ENCODE measurements at places on chromosomes 16 and 17.

GRCh38 chr17:70644096-70644495 is 474.8 kb downstream of the KCNJ2 start:
- no peak for DNase-seq

DNA sequence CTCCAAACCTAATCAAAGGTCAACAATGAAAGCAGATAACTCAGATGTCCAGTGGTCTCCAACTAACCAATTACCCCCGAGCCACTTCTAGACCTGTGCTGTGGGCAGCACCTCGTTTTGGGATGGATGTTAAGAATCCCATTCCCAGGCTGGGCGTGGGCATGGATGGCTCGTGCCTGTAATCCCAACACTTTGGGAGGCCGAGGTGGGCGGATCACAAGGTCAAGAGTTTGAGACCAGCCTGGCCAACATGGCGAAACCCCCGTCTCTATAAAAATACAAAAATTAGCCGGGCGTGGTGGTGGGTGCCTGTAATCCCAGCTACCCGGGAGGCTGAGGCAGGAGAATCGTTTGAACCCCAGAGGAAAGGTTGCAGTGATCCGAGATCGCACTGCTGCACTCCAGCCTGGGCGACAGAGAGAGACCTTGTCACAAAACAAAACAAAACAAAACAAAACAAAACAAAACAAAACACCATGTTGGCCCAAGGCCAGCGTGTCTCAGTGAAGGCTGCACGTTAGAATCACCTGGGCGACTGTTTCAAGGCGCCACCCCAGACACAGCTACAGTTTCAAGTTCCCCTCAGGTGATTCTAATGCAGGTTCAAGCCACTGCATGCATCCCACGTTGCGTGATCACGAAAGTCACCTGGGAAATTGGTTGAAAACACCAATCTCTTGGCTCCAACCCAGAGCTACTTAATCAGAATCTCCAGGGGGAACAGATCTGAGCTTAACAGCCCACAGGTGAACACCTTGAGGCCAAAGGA is 21.3 kb downstream of the COX4I1 start:
- no peak for DNase-seq

GRCh38 chr16:19710191-19710908 is 7.7 kb downstream of the KNOP1 start:
- no peak for DNase-seq

- DNase-seq: no peak
Measured at GRCh38 chr16:84611041-84611440, 6.8 kb downstream of the COTL1 start.

GRCh38 chr17:50719924-50720794 is 756 bp downstream of the LUC7L3 start:
- DNase-seq: peak; percentile 22

DNA sequence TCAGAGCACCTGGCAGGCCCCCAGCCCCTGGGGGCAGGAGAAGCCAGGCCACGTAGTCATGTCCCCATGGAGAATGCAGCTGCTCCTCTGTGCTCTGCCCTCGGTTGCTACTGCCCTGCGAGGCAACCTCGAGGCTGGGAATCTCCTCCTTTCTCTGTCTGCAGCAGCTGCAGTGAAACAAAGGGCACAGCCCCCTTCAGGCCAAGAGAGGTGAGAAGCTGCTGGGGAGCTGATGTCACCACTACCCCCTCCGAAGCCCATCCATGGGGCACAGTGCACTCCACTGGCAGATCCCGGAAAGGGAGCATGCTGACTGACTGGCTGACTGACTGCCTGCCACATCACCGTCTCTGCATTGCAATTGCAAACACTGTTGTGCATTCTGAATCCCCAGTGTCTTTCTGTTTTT is 103.7 kb downstream of the GRIN2A start:
- no peak for DNase-seq

All from CD4-positive, alpha-beta T cell treated with Interleukin-15 for 4 hours (primary cell).